ENCODE measurements at places on chromosomes 2 and 18. TPM values are rescaled to one million over a fixed set of nuclear protein-coding genes. Genes with fewer than 3 reads are reported as not detected.

Gene MYO7B
- total RNA-seq, result 0.60 TPM

Gene GCG
- total RNA-seq, result not detected

Gene SP110
- 168 TPM for total RNA-seq

Gene GPAT2
- total RNA-seq, result 5.3 TPM

DNA sequence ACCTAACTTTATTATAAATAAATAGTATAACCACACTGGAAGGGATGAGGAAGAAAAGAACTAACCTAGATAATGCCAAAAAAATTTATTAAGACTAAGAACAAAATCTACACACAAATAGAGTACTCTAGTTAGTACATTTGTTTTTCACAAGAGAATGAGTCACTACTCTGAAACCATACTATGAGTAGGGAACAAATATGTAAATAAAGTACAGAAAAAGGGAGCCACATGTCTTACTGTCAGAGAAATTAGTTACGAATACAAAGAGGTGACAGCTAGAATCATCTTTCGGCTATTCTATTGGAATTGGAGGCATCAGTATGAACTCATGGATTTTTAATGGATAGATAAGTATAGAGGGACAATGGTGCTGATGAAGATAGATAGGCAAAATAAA, 150.5 kb downstream of the COPS8 start:
- no peak for DNase-seq

Gene IL1R2
- 0.50 TPM for total RNA-seq

- no peak for DNase-seq
Measured at GRCh38 chr2:64137996-64138395, 6.2 kb downstream of the PELI1 start.

- no peak for DNase-seq
Measured at GRCh38 chr2:25066455-25066854, 24.6 kb downstream of the EFR3B start.

Gene ICA1L
- total RNA-seq, result 7.6 TPM

- peak; percentile 39 for DNase-seq
Measured at GRCh38 chr2:191150230-191150599, 579 bp downstream of the STAT4 start.

- DNase-seq, result no peak
Measured at GRCh38 chr18:12336887-12337286, 28.8 kb downstream of the TUBB6 start.

GRCh38 chr18:70183441-70183840, 22.0 kb downstream of the RTTN start:
- DNase-seq, result no peak

Gene RAB6D
- total RNA-seq, result not detected

DNA sequence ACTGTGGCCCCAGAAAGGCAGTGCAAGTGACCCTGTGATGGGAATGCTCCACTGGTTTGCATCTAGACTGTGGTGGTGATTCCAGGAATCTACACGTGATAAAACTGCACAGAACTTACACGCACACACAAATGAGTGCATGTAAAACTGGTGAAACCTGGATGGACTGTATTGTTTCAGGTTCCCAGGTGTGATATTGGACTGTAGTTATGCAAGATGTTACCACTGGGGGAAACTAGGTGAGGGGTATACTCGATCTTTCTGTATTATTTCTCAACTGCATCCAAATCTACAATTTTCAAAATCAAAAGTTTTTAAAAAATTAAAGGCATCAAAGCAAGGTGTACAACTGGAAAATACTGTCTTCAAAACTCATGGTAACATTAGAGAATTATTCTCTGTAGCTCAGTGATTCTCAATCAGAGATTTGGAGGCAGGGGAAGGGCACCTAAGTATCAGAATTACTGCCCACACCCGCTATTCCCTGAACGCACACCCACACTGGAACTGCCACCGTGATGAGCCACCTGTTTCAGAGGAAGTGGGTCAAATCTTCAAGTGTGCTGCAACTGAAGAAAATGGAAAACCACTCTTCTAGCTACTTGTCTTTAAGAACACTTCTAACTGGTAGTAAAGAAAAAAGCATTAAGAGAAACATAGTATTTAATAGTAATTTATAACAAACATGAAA, 26.7 kb downstream of the PTPN2 start:
- DNase-seq, result peak; percentile 31

- DNase-seq, result no peak
Measured at GRCh38 chr2:207265869-207266268, 100.1 kb upstream of the KLF7 start.

DNA sequence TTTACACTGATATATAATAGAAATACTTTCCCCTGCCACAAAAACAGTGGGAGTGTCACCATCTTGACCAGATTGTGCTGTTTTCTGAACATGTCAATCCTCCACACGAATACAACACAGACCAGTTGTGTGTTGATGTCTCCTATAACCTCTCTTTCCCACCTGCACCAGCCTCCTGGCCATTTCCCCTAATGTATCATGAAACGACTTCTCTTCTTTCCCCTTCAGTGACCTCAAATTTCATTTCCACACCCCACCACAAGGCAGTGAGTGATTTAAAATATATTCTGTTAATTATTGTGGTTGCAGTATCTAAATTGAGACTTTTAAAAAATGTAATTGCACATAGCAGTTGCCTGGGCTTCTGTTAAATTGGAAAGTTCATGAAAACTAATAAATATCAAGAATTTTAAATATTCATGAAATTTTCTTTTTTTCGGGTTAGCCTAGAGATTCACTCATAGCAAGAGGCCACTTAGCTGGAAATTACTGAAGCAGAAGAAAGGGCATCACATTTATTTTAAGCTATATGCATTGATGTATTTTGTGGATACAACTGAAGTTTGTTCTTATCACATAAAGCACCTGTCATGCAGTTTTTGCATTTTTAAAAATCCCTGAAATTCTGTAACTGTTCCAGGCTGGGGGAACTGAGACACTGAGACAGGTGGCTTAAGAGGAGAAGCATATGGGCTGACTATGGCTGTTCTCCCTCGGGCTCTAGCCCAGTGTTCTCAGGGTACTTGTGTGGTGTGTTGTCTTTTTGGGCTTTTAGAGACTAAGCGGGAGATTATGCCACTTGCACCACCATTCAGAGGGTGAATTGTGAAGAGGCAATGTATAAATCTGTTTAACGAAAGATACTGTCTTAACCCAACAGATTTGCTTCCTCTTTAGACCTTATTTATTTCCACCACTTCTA, 15.9 kb downstream of the FAM171B start:
- DNase-seq, result no peak

Gene UGT1A8
- not detected for total RNA-seq

GRCh38 chr2:84894758-84895520, 10.5 kb upstream of the TMSB10 start:
- DNase-seq, result peak; percentile 43

Gene DSEL
- 0.10 TPM for total RNA-seq

Gene UGT1A10
- not detected for total RNA-seq

DNA sequence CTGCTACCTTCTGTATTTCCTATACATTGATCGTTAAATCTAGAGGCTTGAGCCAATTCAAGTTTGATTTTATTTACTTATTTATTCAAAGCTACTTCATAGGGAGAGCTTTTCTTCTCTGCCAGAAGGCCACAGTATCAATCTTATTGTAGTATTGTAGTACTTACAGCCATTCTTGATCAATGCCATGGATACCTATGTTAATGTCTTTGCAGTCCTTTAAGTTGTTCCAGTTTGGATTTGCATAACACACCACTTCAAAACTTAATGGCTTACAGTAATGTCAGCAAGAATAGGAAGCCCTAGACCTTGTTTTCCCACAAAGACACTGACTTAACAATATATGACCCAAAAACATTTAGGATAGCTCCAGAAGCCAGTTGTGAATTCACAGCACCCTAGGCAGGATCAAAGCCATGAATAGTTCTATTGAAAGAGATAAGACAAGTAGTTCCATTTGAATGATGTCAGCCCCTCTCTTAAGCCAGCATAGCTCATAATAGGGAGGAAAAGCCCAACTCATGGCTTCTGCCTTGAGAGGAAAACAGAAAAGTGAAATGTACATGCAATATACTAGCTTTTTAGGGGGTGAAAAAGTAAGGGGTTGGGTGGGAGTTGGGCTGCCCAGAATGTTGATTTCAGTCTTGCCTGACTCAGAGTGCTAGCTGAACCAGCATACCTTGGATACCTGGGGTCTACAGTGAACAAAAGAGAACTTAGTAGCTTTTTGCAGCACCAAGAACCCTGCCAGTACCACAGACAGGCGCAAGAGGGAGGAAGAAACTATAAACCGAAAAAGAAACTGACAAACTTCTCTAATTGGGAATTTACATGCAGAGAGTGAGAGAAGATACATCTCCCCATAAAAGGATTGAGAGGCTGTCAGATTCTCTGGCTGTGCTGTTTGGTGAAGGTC, 101.4 kb downstream of the CAMKMT start:
- no peak for DNase-seq

GRCh38 chr2:25620077-25620476, 53.3 kb downstream of the DTNB start:
- DNase-seq, result no peak

Gene TMEM200C
- total RNA-seq, result not detected

Gene COLEC11
- not detected for total RNA-seq

- DNase-seq, result no peak
Measured at GRCh38 chr18:32582455-32582854, 111.8 kb upstream of the GAREM1 start.

GRCh38 chr2:144567745-144568144, 47.8 kb upstream of the ZEB2 start:
- no peak for DNase-seq

Gene DLGAP1
- total RNA-seq, result 0.10 TPM

DNA sequence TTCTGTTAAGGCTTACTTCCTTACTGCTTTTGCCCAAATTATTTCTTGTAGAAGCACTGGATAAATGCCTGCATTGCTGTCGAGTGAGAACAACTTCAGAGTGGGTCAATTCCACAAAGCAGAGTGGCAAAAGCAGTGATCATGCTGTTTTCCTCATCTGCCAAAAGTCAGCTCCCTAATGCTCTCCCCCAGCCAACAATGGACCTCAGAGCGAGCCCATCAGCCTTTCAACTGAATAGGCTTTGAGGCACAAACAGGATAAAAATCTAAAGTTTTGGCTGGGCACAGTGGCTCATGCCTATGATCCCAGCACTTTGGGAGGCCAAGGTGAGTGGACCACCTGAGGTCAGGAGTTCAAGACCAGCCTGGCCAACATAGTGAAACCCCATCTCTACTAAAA, 222.7 kb downstream of the TCF4 start:
- DNase-seq, result no peak

GRCh38 chr18:48958951-48959350, 8.2 kb upstream of the SMAD7 start:
- DNase-seq, result no peak

DNA sequence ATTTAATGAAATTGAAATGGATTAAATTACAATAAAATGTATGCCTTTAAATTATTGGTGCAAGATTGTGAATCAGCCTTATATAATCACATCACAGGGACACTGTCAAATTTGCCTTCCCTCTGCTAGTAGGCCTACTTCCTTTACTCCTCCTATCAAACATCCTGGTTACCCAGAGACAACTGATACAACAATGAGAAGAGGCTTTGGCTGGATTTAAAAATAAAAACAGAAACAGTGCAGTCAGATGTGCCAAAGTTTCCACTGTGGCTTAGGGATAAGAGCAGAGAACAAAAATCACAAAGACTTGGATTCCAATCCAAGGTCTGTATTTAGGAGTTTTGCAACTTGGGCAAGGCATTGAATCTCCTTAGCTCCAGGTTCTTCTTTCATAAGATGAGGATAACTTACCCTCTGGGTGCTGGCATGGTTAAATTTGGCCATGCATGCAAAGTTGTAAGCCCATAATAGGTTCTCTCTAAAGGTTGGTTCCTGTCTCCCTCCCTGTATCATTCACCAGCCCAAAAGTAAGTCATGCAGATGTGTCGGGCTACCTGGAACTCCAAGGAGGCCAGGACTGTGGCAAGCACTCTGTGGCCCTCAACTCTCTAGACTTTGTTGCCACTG, 99.3 kb upstream of the LRATD1 start:
- DNase-seq, result no peak

DNA sequence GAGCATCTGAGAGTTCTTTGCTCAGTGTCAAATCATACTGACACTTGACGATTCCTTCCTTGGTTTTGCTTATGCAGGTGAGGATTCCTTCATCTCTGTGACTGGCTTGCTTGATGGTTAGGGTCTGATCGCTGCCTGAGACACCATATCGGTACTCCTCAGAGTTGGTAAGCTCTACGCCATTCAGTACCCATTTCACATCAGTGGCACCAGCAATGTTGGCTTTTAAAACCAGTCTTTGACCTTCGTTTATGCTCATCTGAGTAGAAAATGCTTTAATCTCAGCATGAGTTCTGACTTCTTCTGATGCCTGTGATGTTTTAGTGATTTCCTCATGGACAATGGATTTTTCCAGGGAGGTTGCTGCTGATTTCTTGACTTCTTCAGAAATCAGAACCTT, 48.4 kb downstream of the PLEKHA3 start:
- DNase-seq, result no peak

DNA sequence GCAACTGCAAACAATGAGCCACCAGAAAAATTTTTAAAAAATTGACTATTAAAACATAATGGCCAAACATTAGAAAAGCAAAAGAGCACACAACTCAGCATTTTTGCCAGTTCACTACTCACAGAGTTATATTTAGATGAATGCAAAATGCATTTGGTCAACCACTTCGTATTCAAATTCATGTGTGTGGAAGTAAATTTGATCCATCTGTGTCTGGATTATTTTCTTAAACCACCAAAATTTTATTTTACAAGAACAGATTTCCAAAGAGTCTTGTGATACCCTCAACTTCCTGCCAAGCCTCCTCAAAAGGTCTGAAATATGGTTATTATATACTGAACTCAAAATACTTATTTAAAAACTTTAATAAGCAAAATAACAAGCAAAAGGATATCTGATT, 57.4 kb downstream of the PPP1R1C start:
- DNase-seq, result no peak

DNA sequence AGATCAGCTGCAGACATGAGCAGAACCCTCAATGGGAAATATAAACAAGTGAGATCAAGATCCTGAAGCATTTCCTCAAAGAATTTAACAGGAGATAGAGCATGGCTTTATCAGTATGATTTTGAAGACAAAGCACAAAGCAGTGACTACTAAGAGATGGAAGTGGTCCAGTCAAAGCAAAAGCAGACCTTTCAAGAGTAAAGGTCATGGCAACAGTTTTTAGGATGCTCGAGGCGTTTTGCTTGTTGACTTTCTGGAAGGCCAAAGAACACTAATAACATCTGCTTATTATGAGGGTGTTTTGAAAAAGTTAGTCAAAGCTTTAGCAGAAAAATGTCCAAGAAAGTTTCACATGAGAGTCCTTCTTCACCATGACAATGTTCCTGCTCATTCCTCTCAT, 128.5 kb downstream of the KCNE4 start:
- DNase-seq, result no peak

GRCh38 chr2:168889635-168890005, 610 bp downstream of the SPC25 start:
- DNase-seq, result peak; percentile 8

- DNase-seq, result no peak
Measured at GRCh38 chr2:182962641-182963040, 75.6 kb downstream of the NCKAP1 start.

GRCh38 chr2:237351046-237351445, 62.9 kb downstream of the COL6A3 start:
- no peak for DNase-seq

Gene VAMP5
- 67.4 TPM for total RNA-seq

GRCh38 chr2:46306988-46307655, 9.9 kb downstream of the EPAS1 start:
- no peak for DNase-seq

GRCh38 chr2:239724194-239724849, 300.8 kb downstream of the NDUFA10 start:
- no peak for DNase-seq

Gene TLX2
- total RNA-seq, result 0.40 TPM

- no peak for DNase-seq
Measured at GRCh38 chr2:176813621-176814049, 399.0 kb upstream of the HNRNPA3 start.

All from activated CD4-positive, alpha-beta T cell treated with anti-CD3 and anti-CD28 coated beads, Interleukin-2, amount 10 ng/mL, durations not matched to agents 7 days and 5 days (primary cell).